Foreskin melanocyte (primary cell): ENCODE measurements at places on chromosomes 13 and 19.
A peak's percentile ranks its signal among the peaks of the same experiment; 100 is the strongest.

DNA sequence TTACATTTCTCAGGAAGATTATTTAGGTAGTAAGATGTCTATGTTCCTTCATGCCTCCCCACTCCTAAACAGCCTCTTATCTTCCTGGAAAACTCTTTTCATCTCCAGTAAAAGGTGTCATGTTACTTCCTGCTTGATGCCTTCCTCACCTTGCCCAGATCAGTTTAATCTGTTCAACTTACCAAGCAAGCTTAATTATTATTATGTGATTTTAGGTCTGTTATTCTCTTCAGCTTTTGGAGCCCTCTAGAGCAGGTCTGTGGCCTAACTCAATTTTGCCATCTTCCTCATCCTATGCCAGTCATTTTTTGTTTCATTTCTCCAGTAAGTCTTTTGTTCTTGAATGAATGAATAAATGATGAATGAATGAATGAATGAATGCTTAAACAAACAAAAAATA, 528.4 kb downstream of the DCT start:
- DNase-seq = no peak

GRCh38 chr13:98225036-98225940, 48.2 kb upstream of the RNF113B start:
- no peak for DNase-seq

- no peak for DNase-seq
Observed at GRCh38 chr13:114025714-114026431, 52.0 kb upstream of the C13orf46 start.

DNA sequence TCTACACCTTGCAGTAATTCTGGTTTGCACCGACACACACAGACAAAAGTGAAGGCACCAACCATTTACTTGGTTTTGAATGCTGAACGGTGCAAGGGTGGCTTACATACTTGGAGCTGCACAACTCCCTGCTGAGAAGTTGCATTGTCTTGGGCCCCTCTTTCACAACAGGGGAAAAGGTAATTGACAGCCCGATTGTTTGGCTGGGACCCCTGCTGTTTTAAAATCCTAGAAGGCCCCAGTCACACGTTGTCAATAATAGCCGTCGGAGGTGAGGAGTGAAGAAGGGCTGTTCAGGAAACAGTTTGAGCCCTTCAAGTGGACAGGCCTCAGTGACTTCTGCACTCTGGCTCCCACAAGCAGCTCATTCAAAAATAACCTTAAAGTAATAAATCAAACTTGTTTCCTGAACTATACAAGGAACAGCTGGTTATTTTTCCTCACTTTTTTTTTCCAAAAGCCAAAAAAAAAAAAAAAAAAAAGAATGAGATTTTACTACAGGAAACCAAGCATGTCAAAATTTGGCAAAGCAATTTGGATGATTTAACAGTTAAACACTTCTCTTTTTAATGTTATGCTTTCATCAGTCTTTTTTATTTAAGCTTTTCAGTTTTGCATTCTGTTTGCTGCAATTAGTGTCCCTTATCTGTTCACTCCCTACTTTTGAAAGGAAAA, 19.0 kb upstream of the SPRY2 start:
- no peak for DNase-seq

GRCh38 chr13:84844473-84844872, 954.7 kb downstream of the SLITRK6 start:
- no peak for DNase-seq

DNA sequence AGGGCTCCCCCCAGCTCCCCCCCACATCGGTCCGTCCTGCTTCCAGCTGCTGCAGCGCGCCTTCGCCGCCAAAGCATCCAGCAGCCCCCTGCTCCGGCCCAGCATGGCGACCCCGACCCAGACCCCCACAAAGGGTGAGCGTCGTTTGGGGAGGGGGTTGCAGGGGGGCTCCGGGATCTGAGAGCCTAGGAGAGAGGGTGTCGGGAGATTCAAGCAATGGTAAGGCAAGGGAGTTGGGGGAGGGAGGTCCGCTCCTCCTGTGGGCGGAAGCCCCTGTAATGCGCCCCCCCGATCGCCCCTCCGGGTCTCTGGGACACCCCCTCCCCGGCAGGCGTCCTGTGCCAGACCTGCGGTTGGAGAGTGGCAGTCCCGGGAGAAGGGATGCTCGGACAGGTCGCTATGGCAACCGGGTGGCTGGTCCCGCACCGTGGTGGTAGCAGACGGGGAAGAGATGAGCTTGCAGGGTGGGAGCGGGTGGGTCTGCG, at the start of gene FXYD7:
Gene FXYD7 (plus strand): TSS at position 25 of the 485 bp plus-strand sequence. CDS start 79 bp downstream, at position 104.
- DNase-seq = no peak

DNA sequence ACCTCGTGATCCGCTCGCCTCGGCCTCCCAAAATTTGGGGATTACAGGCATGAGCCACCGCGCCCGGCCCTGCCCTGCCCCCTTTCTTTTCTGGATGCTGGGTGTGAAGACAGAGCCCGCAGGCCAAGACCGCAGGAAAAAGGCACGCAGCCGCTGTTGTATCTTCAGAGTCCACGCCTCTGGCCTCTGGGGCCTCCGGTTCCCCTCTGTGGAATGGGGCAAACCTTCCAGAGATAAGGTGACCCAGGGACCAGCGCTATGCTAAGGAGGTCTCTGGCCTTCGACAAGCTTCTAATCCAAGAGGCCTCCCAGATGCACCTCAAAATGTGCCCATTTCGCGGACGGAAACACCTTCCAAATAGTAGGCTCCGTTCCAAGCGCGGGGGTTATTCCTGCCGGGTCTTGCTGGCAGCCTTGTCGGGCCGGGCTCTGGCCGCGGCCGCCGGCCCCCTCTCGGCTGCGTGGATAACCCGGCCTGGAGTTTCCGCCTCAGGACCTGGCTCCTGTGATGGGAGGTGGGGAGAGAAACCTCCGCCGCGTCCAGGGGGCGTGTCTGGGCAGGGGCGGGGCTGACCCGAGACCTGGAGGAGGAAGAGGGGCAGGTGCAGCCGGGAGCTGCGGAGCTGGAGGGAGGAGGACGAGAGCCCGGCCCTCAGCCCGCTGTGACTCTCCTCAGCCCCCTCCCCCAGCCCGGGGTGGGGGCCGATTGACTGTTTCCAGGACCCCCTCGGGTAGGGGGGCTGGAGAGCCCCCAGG, 13.1 kb downstream of the TJP3 start:
- peak; percentile 59 for DNase-seq

- no peak for DNase-seq
Observed at GRCh38 chr13:98740131-98740530, 12.3 kb downstream of the SLC15A1 start.

DNA sequence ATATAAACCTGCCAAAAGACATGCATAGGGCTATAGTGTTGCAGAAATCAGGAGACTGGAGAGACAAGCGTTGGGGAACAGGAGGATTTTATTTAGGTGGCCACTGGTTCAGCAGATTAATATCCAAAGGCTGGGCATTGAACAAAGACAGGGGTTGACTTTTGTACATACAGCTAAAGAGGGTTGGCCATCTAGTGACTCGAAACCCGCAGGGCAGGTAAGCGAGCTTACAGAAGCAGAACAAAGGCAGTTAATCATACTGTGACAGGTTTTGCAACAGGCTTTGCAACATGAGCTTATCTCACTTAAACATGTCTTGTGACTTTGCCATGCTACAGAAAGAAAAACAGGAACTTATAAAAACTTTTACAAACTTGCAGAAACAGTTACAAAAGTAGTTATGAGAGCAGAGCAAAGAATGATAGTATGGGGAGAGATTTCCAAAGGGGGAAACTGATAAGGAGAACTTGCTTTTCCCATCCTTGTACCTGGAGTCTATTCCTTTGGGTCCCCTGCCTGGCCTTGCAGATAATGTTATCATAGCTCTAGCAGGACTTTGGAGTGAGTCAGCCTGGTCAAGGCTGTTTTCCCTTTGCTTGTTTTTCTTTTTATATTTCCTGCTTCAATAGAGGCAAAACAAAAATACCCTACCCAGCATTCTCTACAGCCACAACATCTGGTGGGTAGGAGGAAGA, 234.2 kb downstream of the PCDH17 start:
- DNase-seq = no peak

DNA sequence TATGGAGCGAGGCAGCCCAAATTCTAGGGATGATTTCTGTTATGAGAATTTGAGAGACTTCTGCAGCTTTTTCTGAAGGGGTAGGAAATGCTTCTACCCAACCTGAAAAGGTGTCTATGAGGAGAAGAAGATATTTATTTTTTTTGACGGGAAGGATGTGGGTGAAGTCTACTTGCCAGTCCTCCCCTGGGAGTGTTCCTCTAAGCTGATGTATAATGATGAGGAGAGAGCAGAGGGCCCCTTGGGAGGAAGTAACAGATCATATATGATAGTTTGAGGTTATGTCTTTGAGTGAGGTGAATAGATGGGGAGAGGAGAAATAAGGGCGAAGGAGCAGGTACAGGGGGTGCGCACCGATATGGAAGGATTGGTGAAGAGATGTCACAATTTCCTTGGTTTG, 910.6 kb upstream of the SLITRK5 start:
- DNase-seq = no peak

- DNase-seq = no peak
Observed at GRCh38 chr13:46629811-46630413, 76.9 kb downstream of the LRCH1 start.

DNA sequence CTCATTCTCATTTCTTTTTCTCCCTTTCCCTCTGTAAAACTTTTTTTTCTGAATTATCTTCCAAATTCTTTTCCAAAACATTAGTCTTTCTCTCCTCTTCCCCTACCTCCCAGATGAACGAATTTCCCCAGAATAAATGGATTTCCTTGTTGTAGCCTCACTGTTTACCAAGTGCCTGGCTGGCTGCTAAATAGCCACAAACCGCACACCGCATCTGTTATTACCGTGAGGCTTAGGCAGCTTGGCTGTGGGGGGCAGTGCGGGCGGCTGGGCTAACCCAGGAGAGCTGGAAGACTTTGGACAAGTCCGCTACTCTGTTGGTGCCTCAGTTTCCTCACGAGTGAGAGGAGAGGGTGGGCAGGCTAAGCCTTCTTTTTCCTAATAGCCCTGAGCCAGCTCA, 10.7 kb downstream of the IL17D start:
- DNase-seq = peak; percentile 55
